ENCODE measurements at places on chromosomes 13 and 19. TPM values are rescaled to one million over a fixed set of nuclear protein-coding genes. Genes with fewer than 3 reads are reported as not detected.

The NACC1 gene
- total RNA-seq: 31.3 TPM

The NECTIN2 gene
- 87.0 TPM for total RNA-seq

The POSTN gene
- 0.08 TPM for total RNA-seq

The MBD3L2 gene
- not detected for total RNA-seq

The PRX gene
- total RNA-seq: 1.4 TPM

The DACT3 gene
- total RNA-seq: 0.39 TPM

The SIGLEC12 gene
- total RNA-seq: not detected

The PNMA8C gene
- not detected for total RNA-seq

The FPR1 gene
- total RNA-seq: 0.31 TPM

The S1PR2 gene
- 1.1 TPM for total RNA-seq

The ERICH4 gene
- not detected for total RNA-seq

The NCR1 gene
- not detected for total RNA-seq

The ZNF20 gene
- total RNA-seq: 0.25 TPM

The BBC3 gene
- 18.2 TPM for total RNA-seq

The NFIC gene
- total RNA-seq: 44.3 TPM

The IL12RB1 gene
- not detected for total RNA-seq

The PNMA8A gene
- total RNA-seq: 11.5 TPM

The COL5A3 gene
- 5.8 TPM for total RNA-seq

The LAIR2 gene
- total RNA-seq: not detected

The ZNF85 gene
- total RNA-seq: 0.13 TPM

The ADM5 gene
- 3.4 TPM for total RNA-seq

The PABPC3 gene
- 0.10 TPM for total RNA-seq

The TTC9B gene
- 1.1 TPM for total RNA-seq

The MIR17HG gene
- total RNA-seq: 0.95 TPM

The LRRC63 gene
- total RNA-seq: not detected

The PGLYRP1 gene
- total RNA-seq: not detected

The SUGP1 gene
- total RNA-seq: 25.9 TPM

The SHC2 gene
- 1.0 TPM for total RNA-seq

The ZNF738 gene
- total RNA-seq: 0.85 TPM

The C19orf85 gene
- total RNA-seq: not detected

The MYO1F gene
- 0.49 TPM for total RNA-seq

The CEACAM19 gene
- 8.3 TPM for total RNA-seq

The OLFM4 gene
- not detected for total RNA-seq

The LIM2 gene
- not detected for total RNA-seq

The ZNF304 gene
- total RNA-seq: 2.1 TPM

The ARHGAP45 gene
- total RNA-seq: 2.6 TPM

The ZNF682 gene
- total RNA-seq: not detected

The ZNF180 gene
- 7.3 TPM for total RNA-seq
